ENCODE measurements at places on chromosomes 1 and 21. TPM values are rescaled to one million over a fixed set of nuclear protein-coding genes. Genes with fewer than 3 reads are reported as not detected.

- no peak for DNase-seq
Measured at GRCh38 chr21:16102113-16102512, 372.3 kb downstream of the USP25 start.

GRCh38 chr1:15452216-15452615 lies 4.3 kb upstream of the CELA2A start:
- DNase-seq, result no peak

- DNase-seq, result peak; percentile 69
Measured at GRCh38 chr1:9996624-9997582, at the start of gene RBP7. RBP7 (plus strand) TSS chr1:9997228; CDS start chr1:9997259, 31 bp downstream.

DNA sequence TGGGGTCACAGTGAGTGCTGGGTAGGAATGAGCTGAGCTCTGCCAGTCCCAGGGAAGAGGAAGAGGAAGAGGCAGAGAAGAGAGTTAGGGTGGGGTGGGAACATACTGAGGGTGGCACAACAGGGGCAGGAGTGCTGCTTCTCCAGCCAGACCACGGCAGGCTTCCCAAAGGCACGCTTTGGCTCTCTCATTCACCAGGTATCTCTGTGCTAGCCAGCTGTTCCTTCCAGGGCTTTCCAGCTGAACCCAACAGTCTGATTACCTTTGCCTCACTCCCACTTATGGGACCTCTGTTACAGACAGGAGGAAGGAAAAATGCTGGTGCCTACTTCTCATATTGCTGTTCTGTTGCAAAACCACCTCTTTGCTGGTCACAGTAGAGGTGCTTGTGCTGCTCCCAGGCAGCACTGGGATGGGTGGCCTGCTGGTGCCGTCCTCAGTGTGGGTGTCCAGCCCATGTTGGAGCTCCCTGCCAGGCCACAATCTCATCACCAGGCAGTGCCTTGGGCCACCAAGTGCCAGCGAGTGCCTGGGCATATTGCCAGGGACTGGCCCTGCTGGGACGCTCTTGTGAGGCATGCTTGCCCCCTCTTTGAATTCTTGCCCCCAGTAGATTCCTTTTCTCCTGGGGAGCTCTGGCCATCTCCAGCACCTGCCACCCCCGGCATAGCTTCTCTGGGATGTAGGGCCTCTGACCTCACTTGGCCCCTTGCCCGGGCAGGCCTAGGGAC lies 2.1 kb downstream of the ADORA1 start:
- no peak for DNase-seq

NEXN gene
- total RNA-seq, result 0.60 TPM

Measured in K562 (cell line).